Stimulated activated CD4-positive, alpha-beta T cell treated with anti-CD3 and anti-CD28 coated beads, Interleukin-1b, Interleukin-23, amount 100 ng/mL, for 48 hours (primary cell): ENCODE measurements at places on chromosomes 2 and 18.
A peak's percentile ranks its signal among the peaks of the same experiment; 100 is the strongest.

DNA sequence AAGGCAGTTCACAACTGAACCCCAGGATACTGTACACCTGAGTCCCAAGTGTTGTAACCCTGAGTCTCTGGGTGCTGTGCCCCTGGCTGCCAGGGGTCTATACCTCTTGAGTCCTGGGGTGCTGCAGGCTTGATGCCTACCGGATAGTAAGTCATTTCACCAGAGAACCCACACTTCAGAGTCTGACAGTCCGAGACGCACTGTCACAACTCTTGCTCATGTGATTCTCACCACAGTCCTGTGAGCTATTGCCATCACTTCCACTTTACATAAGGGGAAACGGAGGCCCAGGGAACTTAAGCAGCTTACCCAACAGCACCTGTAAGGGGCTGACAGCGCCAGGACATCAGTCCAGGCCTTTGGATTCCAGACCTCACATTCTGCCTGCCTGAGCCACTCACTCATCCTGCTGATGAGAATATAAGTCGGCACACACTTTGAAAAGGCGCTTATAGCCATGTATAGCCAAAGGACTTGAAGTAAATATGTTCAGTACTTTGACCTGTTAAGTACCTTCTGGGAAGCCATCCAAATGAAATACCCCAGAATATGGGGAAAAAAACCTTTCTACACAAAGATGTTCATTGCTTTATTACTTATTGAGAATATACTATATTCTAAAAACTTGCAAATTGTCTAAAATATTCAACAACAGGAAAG is 180.7 kb upstream of the ID2 start:
- DNase-seq = no peak

GRCh38 chr18:70453058-70453775 is 164.4 kb downstream of the SOCS6 start:
- no peak for DNase-seq

- DNase-seq = peak; percentile 48
Observed at GRCh38 chr18:14978962-14979535, 231.1 kb downstream of the ANKRD30B start.

DNA sequence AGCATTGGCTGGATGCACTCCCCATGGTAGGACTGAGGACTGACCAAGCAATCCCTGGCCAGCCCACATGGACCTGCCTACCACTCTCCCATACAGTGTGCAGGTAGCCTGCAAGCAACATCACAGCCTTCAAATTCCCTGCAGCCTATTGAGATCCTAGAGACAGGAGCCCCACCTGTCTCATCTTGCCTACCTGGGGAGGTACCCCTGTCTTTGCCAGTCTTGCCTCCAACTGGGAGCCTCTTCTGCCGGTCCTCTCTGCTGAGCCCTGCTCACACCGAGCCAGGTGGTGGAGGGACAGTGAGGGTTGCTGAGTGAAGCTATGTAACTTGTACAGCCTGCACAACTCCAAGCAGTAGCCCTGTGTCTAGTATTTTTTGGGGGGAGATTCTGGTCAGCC is 29.9 kb downstream of the TTC32 start:
- DNase-seq = no peak

DNA sequence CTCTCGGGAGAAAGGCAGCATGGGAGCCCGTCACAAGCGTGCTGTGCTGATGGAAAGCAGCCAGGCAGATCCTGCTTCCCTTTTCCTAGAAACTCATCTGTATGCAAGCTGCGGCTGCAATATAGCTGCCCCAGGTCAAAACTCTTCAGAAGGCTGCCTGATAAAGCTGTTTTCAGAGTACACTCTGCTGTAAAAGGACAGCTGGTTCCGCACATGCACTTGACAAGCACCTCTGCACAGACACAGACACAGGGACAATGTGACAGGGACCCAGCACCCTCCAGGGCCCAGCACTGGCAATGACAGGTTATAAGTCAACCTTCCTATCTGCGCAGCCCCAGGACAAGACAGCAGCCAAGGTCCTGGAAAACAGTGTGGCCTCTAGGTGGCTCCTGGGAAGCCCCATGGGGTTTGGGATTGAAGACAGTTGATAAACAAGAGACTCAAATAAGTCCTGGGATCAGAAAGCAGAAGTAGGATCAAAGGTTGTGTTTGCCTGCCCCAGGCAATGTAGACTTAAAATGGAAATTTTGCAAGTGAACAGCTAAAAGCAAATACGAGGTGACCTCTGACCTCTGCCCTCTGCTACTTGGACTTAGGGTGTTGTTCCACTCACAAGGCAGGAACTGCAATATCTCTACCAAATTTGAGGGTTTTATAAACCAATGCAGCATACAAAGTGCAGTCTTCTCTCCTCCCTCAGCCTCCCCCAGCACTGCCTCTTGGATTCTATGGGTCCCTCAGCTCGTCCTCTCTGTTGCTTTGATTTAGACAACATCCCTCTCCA is 16.9 kb downstream of the SLC66A2 start:
- DNase-seq = no peak
